ENCODE measurements at places on chromosomes 5 and 9.

- DNase-seq: no peak
Measured at GRCh38 chr9:84079994-84080393, 99.4 kb downstream of the RMI1 start.

GRCh38 chr5:68644971-68645370 lies 429.4 kb downstream of the PIK3R1 start:
- no peak for DNase-seq

DNA sequence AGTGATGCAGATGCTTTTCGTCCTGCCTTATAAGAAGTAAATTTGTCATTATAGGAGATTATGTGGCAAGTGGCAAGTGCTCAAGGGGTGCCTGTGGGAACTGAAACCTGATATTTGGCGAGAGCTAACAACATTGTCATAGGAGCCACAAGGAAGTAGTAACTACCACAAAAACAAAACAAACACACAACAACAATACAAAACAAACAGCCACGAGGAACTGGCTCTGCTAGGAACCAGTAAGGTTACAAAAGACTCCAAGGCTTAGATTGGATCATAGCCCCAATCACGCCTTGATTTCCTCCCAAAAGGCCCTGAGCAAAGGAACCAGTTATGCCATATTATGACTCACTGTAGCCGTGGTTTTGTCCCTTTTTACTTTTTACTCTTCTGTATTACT lies 1045.2 kb downstream of the CDH12 start:
- no peak for DNase-seq

GRCh38 chr5:32852976-32853375 lies 141.9 kb downstream of the NPR3 start:
- DNase-seq: no peak

DNA sequence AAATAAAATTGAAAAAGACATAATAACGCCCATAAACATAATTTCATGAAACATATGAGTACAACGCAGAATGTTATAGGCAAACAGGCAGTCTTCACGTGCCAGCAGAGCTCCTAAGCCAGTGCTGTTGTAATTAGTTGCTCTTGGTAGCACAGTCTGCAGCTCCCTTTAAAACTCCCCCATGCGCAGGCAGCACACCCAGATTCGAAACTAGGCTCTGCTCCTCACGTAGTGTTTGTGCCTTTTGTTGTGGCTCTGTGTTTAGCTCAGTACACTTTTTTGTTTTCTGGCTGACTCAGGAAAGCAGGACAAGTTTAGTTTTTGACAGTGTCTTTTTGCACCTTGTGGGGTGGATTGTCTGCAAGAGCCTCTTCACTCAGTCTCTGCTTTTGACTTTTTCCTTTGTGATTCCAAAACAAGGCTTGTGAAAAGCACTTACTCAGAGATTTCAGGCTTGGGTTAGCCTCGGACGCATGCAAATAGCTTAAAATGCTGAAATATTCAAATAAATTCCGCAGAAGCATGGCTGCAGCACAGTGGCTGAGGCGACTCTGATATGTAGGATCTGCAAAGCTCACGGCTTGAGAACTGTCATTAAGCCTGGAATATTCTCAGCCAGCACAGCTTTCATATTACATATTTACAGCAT lies 113.6 kb downstream of the IRX1 start:
- DNase-seq: no peak

- no peak for DNase-seq
Measured at GRCh38 chr5:78716206-78716605, 67.6 kb upstream of the LHFPL2 start.

GRCh38 chr9:129612815-129613519 lies 7.9 kb downstream of the C9orf50 start:
- DNase-seq: no peak

DNA sequence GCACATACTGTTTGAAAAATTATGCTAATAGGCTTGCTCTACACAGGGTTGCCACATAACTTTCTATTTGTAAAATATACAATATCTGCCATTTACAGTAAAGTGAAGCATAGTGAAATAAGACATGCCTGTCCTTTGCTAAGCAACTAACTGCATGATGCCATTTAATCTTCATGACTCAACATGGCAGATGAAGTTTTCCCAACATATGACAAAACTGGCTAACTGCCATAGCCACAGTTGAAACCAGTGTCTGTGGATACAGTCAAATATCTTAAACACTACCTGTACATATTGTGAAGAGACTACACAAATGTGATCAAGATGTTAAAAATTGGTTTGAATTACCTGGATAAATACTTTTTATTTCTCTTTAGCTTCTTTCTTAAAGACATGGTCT lies 3.1 kb upstream of the DMAC1 start:
- no peak for DNase-seq

- peak; percentile 67 for DNase-seq
Measured at GRCh38 chr5:10307206-10308148, at the start of gene CMBL. CMBL (minus strand) TSS chr5:10307902; CDS start chr5:10290762, 17,140 bp downstream.

- DNase-seq: no peak
Measured at GRCh38 chr9:115234094-115234493, 116.1 kb upstream of the TNC start.

DNA sequence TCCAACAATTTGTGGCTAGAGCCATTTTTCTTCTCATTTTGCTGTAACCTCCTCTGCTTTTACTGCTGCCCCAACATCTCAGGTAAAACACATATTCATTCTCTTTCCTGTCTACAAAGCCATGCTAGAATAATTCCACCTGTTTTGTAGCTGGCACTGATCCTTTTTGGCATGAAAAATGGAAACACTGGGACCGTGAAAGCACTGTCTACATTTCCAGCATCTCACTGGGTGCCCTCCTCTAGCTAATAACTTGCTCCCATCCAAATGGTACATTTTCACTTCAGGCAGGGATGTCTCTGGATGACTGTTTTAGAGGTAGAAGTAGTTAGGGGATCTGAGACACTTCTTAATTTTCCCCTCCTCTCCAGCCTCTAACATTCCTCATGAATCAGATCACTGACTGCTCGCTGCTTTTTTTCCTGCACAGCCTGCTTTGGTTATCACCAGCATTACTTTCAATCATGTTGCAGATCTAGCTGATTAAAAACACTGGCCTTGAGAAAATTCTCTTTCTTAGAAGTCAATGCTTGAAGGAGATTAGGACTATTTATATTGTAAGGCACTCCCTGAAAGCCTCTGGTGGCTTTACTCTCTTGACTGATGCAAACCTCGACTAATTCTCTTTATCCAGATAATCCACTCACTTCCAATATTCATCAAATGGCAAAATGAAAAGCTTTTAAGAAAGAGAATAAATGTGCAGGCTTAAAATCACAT lies 1312.6 kb upstream of the DMAC1 start:
- DNase-seq: no peak

- no peak for DNase-seq
Measured at GRCh38 chr9:19050637-19051591, 1.7 kb downstream of the RRAGA start.

DNA sequence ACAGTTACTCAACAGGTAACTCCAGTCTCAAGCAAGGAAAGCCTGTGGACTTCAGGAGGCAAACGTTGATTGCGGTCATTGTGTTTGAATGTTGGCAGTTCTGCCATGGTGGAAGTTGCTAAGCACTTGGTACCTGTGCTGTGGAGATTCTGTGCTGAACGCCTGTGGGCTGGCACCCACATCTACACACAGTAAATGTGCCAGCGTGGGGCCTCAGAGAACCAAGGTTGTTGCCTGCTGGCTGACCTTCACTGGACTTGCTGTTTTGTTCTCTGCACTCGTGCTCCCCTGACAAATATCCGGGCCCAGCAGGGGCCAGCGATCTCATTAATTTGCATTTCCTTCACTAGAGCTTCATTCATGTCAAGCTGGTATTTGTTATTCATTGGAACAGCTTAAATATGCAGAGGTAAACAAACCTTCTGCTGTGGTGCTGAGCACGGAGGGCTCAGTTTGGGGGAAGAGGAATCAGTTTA lies 141.8 kb downstream of the PRKACG start:
- no peak for DNase-seq

GRCh38 chr5:170430866-170431437 lies 41.8 kb upstream of the KCNMB1 start:
- DNase-seq: no peak

DNA sequence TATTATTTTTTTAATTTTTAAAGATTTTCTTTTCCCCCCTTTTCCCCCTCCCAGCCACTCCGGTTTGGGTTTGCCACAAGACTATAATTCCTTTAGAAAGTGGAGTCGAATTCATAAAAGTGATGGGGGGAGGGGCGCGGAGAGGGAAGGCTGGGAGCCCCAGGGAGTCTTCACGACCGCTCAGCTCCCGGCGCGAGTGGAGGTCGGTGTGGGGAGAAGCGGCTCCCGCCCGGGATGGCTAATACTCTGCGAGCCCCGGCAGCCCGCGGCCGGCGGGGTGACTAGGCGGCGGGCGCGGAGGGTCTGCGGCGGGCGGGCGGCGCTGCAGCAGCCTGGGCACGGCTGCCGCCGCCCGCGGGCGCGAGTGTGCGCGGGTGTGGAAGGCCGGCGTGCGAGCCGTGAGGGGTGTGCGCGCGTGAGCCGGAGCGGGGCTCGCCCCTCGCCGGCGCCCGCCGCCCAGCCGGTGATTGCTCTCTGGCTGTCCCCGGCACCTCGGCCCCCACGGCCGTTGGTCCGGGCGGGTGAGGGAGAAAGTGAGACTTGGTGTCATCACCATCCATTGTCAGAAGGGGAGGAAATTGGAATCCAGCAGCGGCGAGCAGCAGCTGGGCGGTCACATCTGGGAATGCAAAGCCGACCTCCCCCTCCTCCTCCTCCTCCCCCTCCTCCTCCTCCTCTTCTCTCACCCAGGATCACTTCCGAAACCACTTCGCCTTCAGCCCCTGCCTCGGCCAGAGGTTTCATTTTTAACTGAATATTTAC lies at the start of gene PARP8:
Gene PARP8 (plus strand): TSS at position 377 of the 762 bp plus-strand sequence. CDS start 459 bp downstream, outside the sequence.
- DNase-seq: peak; percentile 68

DNA sequence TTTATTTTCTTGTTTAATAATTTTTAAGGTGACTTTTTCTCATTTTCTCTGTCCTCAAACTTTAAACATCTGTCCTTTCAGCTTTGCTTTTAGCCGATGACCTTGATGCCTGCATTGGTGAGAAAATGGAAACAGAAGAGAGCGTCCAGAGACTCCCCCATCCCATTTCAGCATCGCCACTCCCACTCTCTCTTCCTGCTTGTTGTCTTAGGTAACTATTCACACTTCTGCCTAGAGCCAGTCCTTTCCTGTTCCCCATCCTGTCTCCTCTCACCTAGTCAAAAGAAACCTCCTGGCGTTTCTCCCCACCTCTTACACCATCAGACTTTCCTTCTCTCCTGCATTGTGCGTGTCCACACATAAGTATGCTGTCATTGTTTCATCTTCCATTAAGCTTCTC lies 124.6 kb downstream of the MAST4 start:
- DNase-seq: no peak

- no peak for DNase-seq
Measured at GRCh38 chr5:17305964-17306725, 88.7 kb downstream of the BASP1 start.
